ENCODE measurements at places on chromosomes 13 and 19. TPM values are rescaled to one million over a fixed set of nuclear protein-coding genes. Genes with fewer than 3 reads are reported as not detected.
A peak's percentile ranks its signal among the peaks of the same experiment; 100 is the strongest.

GRCh38 chr13:71661921-71662320, 205.1 kb downstream of the DACH1 start:
- H3K27ac ChIP-seq = no peak overlapping the region
- H3K4me1 ChIP-seq = no peaks in the 10 kb centered on the region
- no peaks in the 10 kb centered on the region for H3K36me3 ChIP-seq
- H3K4me3 ChIP-seq = no peak overlapping the region
- H3K27me3 ChIP-seq = no peaks in the 10 kb centered on the region

DNA sequence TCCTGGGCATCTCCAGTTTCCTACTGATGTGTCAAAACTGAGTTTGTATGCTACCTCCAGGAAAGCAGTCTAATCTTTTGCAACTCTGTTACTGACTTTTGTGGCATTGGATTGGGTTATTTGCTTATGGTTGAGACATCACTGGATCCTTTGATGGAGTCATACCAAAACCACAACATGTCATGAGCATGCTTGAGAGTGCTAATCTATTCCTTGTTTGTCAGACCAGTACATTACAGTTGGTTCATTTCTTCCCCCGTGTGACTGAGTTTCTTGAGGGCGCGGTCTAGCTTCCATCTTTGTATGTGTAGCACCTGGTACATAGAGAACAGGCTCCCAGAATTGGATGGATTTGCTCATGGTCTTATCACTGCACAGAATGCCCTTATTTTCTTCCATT, 43.2 kb downstream of the SUGT1 start:
- H3K4me3 ChIP-seq = no peak overlapping the region
- DNase-seq = peak; percentile 67
- no peaks in the 10 kb centered on the region for H3K4me1 ChIP-seq
- H3K27me3 ChIP-seq = no peaks in the 10 kb centered on the region
- H3K36me3 ChIP-seq = peaks cover 7% of the 10 kb centered on the region

DNA sequence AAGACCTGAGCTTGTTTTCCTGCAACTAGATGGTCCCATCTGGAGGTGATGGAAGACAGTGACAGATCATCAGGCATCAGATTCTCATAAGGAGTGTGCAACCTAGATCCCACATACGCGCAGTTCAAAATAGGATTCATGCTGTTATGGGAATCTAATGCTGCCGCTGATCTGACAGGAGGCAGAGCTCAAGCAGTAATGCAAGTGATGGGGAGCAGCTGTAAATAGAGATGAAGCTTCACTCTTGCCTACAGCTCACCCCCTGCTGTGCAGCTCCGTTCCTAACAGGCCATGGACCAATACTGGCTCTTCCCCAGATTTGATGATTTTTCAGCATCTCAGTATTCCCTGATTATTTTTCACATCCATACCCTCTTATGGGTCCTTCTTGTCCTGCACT, 208.4 kb upstream of the RXFP2 start:
- no peaks in the 10 kb centered on the region for H3K27me3 ChIP-seq
- H3K36me3 ChIP-seq = no peaks in the 10 kb centered on the region
- H3K4me1 ChIP-seq = no peaks in the 10 kb centered on the region
- H3K27ac ChIP-seq = no peak overlapping the region
- no peak overlapping the region for H3K4me3 ChIP-seq

- H3K4me1 ChIP-seq = no peaks in the 10 kb centered on the region
- no peaks in the 10 kb centered on the region for H3K27me3 ChIP-seq
- no peak overlapping the region for H3K4me3 ChIP-seq
- H3K36me3 ChIP-seq = no peaks in the 10 kb centered on the region
- no peak overlapping the region for H3K27ac ChIP-seq
Observed at GRCh38 chr19:15810335-15810734, 5.1 kb downstream of the OR10H1 start.

- H3K4me1 ChIP-seq = no peaks in the 10 kb centered on the region
- H3K36me3 ChIP-seq = no peaks in the 10 kb centered on the region
- H3K27me3 ChIP-seq = no peaks in the 10 kb centered on the region
- H3K27ac ChIP-seq = no peak overlapping the region
- H3K4me3 ChIP-seq = no peak overlapping the region
Observed at GRCh38 chr13:75092143-75092542, 389.8 kb downstream of the TBC1D4 start.

DNA sequence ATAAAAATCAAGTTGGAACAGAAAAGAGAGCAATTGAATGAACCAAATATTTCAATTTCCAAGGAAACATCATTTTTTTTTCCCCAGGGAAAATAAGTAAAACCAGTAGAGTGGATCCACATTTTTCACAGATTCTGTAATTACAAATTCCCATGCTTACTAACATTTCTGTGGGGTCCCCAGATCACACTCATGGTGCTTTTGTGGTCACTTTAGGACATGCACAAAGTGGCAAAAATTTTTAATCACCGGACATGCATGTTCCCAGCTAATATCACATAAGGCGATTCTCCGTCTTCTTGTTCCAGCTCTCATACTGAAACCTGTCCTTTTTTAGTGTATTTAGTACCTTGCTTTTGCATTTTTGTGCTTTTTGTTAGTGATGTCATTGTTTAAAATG, 748.2 kb upstream of the SLITRK1 start:
- no peak overlapping the region for H3K27ac ChIP-seq
- H3K4me1 ChIP-seq = no peaks in the 10 kb centered on the region
- no peaks in the 10 kb centered on the region for H3K36me3 ChIP-seq
- H3K4me3 ChIP-seq = no peak overlapping the region
- H3K27me3 ChIP-seq = no peaks in the 10 kb centered on the region

- H3K27ac ChIP-seq = no peak overlapping the region
- H3K27me3 ChIP-seq = no peaks in the 10 kb centered on the region
Observed at GRCh38 chr19:41328842-41329225, 18.9 kb downstream of the CCDC97 start.

GRCh38 chr19:30857966-30858490, 485.8 kb downstream of the ZNF536 start:
- no peak overlapping the region for H3K4me3 ChIP-seq
- H3K36me3 ChIP-seq = no peaks in the 10 kb centered on the region
- H3K27ac ChIP-seq = no peak overlapping the region
- no peak for DNase-seq
- H3K27me3 ChIP-seq = no peaks in the 10 kb centered on the region

GRCh38 chr19:49987159-49987698, 26.3 kb upstream of the SIGLEC11 start:
- H3K4me3 ChIP-seq = no peak overlapping the region
- H3K27me3 ChIP-seq = no peaks in the 10 kb centered on the region
- peak; percentile 90 for DNase-seq
- H3K27ac ChIP-seq = no peak overlapping the region
- no peaks in the 10 kb centered on the region for H3K4me1 ChIP-seq
- H3K36me3 ChIP-seq = peaks cover 31% of the 10 kb centered on the region

- no peak overlapping the region for H3K27ac ChIP-seq
- no peak overlapping the region for H3K4me3 ChIP-seq
- peak; percentile 28 for DNase-seq
- no peaks in the 10 kb centered on the region for H3K36me3 ChIP-seq
- H3K4me1 ChIP-seq = no peaks in the 10 kb centered on the region
Observed at GRCh38 chr13:31431722-31432137, 232.0 kb downstream of the B3GLCT start.

- no peaks in the 10 kb centered on the region for H3K36me3 ChIP-seq
- H3K27me3 ChIP-seq = peaks cover 54% of the 10 kb centered on the region
- DNase-seq = no peak
- H3K4me1 ChIP-seq = no peaks in the 10 kb centered on the region
Observed at GRCh38 chr13:57631596-57632275, at the start of gene PCDH17. Gene PCDH17, plus strand, starts transcription at chr13:57631744. Its CDS starts 803 bp downstream, at chr13:57632547.

GRCh38 chr13:75469047-75469446, 12.9 kb downstream of the TBC1D4 start:
- no peak overlapping the region for H3K4me3 ChIP-seq
- no peak overlapping the region for H3K27ac ChIP-seq
- no peaks in the 10 kb centered on the region for H3K27me3 ChIP-seq
- H3K36me3 ChIP-seq = no peaks in the 10 kb centered on the region
- DNase-seq = no peak

- DNase-seq = peak; percentile 75
- no peak overlapping the region for H3K4me3 ChIP-seq
- peaks cover 9% of the 10 kb centered on the region for H3K36me3 ChIP-seq
- no peaks in the 10 kb centered on the region for H3K27me3 ChIP-seq
- no peak overlapping the region for H3K27ac ChIP-seq
Observed at GRCh38 chr19:47707135-47707925, 5.9 kb upstream of the EHD2 start.

DNA sequence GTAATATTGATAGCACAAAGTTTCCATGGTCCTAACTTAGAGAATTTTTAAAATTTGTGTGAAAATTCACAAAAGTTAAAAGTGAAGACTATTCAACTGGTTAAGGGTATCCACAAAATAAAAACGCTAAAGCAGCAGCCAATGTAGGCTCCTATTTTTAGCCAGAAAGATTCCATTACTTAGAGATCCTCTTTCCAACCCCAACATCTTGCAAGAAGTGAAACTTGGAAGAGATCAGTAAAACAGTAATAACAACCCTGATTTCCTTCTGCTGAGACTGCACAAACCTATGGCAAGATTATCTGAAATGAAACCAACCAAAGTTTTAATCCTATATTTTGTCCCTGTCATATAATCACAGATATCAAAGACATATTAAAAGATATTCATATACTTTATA, 8.5 kb downstream of the TBC1D4 start:
- H3K27me3 ChIP-seq = no peaks in the 10 kb centered on the region
- no peaks in the 10 kb centered on the region for H3K4me1 ChIP-seq
- DNase-seq = no peak
- no peak overlapping the region for H3K4me3 ChIP-seq
- H3K27ac ChIP-seq = no peak overlapping the region

PRODH2 gene
- not detected for polyA plus RNA-seq

SIGLEC9 gene
- polyA plus RNA-seq = not detected

GAPDHS gene
- polyA plus RNA-seq = not detected

OR10H1 gene
- polyA plus RNA-seq = not detected

FCGBP gene
- polyA plus RNA-seq = 0.03 TPM

CEACAM3 gene
- polyA plus RNA-seq = not detected

PPM1N gene
- 1.6 TPM for polyA plus RNA-seq

SIGLEC8 gene
- polyA plus RNA-seq = not detected

GARIN5A gene
- polyA plus RNA-seq = 0.53 TPM

NTF4 gene
- 0.09 TPM for polyA plus RNA-seq

KCNRG gene
- polyA plus RNA-seq = 0.66 TPM

ZNF555 gene
- 1.6 TPM for polyA plus RNA-seq

Measured in IMR-90 (cell line).